ENCODE measurements at places on chromosomes 12 and 14.
A peak's percentile ranks its signal among the peaks of the same experiment; 100 is the strongest.

DNA sequence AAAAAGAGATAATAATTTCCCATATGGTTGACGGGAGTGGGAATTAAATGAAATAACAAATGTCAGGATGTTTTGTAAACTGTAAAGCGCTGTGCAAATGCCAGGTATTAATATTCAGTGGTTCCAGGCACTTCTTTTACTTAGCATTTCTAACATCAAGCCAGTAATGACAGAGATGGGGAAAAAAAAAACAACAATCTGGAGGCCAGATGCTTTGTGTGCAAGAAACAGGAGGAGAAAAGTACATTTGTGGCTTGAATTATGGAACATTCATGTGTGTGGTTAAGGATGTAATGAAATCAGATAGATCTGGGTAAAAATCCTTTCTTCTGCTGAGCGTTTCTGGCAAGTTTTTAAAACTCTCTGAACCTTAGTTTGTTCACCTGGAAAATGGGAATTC, 509.6 kb downstream of the FUT8 start:
- no peak for DNase-seq

DNA sequence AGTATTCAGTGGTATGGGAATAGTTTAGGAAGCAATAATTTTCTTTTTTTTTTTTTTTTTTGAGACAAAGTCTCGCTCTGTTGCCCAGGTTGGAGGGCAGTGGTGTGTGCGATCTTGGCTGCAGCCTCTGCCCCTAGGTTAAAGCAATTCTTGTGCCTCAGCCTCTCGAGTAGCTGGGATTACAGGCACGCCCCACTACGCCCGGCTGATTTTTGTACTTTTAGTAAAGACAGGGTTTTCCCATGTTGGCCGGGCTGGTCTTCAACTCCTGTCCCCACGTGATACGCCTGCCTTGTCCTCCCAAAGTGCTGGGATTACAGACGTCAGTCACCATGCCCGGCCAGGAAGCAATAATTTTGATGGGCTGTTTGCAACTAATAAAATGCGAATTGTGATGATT, 62.1 kb downstream of the ATG14 start:
- DNase-seq: no peak

GRCh38 chr14:50676814-50677516, 8.9 kb upstream of the SAV1 start:
- DNase-seq: no peak

DNA sequence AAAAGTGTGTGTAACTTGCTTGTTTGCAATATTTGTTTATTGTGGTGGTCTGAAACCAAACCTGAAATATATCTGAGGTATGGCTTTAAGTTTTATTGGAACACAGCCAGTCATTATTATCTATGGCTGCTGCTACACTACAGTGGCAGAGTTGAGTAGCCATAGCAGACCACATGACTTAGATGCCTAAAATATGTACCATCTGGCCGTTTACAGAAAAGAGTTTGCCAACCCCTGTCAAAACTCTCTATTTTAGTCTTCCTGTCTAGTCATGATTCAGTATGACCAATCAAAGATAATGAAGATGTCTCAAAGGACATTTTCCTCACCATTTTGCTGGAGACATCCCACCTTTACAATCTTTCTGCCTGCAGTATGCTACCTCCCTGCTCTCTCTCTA, 242.3 kb downstream of the ANO6 start:
- DNase-seq: no peak

DNA sequence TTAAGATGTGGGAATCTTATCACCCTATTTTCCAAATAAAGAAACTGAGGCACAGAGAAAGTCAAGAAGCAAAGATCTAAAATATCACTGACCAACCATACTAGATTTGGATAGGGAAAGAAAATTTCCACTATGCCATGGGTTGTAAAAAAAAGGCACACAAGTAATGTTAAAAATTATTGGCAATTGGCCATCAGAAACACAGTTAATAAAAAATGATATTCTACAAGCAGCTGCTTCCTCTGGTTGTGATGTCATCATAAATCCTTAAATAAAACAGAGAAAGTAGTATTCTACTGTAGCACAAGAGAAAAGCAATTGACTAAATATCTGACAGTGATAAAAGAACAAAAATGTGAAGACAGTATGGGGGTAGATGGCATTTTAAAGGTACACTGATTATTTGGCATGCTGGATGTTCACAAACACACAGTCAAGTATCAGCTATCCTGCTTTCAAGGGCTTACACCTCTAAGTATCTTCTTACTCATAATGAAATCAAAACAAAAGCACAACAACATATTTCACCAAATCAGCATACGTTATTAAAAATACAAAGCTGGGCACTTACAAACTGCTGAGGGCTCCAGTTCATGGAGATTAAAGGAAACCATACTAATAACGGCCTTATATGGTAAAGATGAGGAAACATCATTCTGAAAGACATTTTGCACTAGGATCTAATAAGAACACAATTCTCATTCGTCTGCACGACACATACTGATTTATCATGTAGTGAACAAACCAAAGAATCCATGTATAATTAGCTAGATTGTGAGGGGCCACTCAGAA, 45.7 kb downstream of the CORO1C start:
- DNase-seq: no peak

DNA sequence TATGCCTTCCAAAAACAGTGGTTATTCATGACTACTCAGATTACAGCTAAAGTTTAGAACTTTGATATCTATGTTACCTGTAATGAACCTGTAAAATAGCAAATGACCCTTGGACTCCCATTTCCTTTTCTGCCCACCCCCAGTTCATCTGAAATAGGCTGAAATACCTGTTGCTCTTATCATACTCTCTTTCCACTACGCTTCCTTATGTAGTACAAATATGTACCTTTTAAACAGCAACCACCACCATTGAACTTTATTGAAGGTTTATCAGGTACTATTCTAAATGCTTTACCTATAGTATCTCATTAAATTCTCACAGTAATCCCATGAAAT, 239.7 kb downstream of the SSPN start:
- no peak for DNase-seq

DNA sequence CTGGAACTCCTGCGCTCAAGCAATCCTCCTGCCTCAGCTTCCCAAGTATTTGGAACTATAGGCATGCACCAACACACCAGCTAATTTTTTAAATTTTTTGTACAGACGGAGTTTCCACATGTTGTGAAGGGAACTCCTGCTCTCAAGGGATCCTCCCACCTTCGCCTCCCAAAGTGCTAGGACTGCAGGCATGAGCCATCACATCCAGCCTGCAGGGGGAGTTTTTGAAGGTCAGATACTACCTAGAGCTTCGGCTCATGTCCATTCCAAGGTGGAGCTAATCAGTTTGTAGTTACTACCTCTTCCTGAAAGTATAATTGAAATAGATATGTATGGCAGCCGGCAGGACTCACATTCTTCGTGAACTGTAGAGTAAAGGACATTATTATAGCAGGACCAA, 3.7 kb upstream of the TAS2R19 start:
- no peak for DNase-seq

GRCh38 chr12:3292677-3293412, 198.2 kb upstream of the PRMT8 start:
- no peak for DNase-seq

DNA sequence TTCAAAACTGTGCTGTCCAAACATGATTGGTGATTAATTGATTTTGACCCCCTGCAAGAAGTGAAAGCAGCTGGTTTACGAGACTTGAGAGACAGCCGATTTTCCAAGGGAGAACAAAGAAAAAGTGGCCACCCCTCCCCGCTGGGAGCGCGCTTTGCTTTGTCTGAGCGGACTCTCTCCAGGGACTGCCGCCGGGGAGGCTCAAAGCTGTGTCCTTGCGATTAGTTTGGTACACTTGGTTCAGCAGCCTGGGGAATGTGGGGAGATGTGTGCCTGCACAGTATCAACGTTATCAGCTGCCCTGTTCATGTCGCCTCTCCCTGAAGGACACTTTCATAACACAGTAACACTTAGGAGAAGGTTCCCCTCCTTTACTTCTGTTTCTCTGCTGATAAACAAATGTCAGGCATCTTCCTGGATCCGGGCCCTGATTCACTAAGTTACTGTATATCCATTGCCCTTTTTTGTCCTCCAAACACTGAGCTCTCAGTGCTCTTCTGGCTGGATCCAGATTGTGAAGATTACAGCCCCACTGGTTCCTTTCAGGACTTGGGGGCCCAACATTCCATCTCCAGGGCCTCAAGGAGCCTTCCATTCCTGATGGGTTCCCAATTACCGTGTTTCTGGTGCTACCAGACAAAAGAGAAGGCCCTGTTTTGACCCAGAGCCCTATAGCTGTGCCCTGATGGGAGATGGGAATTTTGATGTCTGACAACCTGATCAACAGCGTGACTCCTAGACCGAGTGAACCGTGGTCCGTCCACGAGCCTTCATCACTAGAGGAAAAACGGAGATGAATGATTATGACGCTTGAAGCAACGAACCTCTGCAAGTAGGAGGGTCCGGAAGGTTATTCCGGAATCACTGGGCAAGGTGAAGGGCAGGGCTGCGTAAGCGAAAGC, 31.7 kb upstream of the TUBA1C start:
- peak; percentile 72 for DNase-seq

- DNase-seq: no peak
Measured at GRCh38 chr14:87457720-87458119, 535.3 kb downstream of the GALC start.

GRCh38 chr12:63844391-63845341, at the start of gene SRGAP1:
TSS of gene SRGAP1 (plus strand) at chr12:63844700. CDS start at chr12:63844817, 117 bp downstream.
- no peak for DNase-seq

- no peak for DNase-seq
Measured at GRCh38 chr14:106518054-106518943, 991.9 kb downstream of the TMEM121 start.

DNA sequence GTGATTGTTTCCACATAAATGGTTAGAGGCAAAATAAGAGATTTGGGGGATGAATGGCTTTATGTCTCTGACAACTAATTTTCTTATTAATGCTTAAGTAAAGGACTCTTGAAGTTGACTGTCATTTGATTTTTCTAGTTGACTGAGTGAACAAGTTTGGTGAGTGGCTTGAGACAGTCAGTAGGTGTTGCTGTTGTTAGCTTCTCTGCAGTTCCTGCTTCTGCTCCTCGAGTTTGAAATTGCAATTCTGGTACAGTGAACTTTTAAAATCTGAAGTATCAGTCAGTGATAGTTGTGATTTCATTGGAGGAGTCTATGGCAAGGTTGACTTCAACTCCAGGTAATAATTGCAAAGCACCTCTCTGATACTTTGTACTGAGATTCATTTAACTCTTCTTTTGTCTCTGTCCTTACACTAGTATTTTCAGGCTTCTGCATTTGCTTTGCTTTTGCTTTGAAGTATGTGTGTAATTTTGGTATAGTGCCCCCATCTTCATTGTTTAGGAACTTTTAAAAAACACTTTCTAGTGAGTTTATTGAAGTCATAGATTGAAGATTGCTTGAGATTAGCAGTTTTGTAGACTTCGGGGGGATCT, 415.5 kb downstream of the PCNX1 start:
- peak; percentile 38 for DNase-seq

DNA sequence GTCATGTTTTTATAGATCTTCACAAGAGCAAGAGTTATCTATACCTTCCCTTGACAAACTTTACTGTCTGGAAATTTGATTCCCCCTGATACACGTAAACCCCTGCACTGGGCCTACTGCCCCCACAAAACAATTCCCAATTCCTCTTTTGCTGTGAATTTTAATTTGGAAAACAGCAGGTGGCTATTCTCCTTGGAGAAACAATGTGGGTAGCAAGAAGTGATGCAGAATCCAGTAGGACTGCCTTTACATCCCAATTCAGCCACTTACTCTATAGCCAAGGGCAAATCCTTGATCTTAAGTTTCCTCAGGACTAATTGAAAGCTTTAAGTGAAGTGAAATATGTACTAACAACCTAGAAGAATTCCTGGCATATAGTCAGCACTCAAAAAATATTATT, 129.3 kb downstream of the ACSS3 start:
- no peak for DNase-seq

DNA sequence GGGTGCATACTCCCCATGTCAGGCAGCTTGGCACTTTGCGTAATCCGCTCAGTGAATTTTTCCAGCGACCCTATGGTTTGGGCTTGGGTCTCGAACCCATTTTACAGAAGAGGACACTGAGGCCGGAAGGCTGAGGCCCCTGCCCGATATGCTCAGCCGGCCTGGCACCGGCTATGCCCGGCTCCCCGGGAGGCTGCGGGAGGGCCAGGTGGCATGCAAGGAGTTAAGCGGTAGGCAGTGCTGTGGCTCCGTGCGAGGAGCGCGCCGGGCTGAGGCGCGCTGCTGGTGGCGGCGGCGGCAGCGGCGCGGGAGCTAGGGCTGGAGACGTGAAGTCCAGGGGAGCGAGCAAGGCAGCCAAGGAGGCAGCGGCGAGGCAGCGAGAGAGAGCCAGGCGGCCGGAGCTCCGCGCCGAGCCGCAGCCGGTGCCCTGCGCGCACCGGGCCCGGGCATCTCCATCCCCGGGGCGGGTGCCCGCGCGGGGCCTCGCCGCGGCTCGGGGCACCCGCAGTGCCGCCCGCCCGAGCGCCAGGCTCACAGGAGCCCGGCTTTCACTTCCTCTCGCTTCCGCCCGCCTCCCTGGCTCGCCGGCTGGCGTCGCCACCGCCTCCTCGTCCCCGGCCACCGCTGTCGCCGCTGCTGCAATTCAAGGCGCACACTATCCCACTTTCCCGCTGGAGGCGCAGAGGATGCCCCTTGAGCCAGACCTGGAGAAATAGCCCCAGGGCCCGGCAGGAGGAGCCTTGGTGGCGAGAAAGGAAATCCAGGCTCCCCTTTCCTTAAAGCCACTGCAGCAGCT, at the start of gene WSCD2:
TSS of gene WSCD2 (plus strand) at position 272 of the 796 bp plus-strand sequence. CDS start 66,545 bp downstream, outside the sequence.
- DNase-seq: peak; percentile 34

DNA sequence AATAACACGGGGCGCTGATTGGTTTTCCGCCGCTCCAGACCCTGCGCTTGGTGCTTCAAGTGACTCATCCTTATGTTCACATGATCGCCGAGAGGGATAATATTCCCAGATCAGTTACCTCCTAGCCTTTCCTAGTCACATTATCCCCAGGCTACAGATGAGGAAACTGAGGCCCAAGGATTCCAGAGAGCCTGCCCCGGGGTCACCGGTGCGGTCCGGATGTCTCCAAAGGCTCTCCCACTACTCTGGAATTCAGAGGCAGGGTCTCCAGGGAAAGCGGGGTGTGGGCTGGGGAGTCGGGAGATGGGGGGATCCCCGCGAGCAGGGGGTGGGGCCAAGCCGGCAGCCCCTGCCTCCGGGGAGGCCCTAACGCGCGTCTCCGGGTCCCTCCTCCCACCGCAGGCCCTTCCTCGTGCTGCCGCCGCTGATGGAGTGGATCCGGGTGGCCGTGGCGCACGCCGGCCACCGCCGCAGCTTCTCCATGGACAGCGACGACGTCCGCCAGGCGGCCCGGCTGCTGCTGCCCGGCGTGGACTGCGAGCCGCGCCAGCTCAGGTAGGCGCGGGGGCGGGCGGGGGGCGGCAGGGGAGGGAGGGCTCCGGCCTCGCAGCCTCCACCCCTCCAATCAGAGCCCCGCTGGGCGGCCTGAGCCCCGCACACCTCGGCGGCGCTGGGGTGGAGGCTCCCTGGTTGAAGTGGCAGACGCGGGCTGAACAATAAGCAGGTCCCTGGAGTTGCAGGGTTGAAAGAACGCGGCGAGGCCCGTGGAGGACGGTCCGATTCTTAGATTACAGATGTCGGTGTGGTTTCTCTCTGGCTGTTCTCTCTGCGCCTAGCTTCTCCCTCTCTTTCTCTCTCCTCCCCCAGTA, 104.6 kb upstream of the PWP1 start:
- no peak for DNase-seq

- DNase-seq: no peak
Measured at GRCh38 chr14:76729953-76730505, 31.2 kb upstream of the VASH1 start.
